ENCODE measurements at places on chromosomes 5 and 9.

DNA sequence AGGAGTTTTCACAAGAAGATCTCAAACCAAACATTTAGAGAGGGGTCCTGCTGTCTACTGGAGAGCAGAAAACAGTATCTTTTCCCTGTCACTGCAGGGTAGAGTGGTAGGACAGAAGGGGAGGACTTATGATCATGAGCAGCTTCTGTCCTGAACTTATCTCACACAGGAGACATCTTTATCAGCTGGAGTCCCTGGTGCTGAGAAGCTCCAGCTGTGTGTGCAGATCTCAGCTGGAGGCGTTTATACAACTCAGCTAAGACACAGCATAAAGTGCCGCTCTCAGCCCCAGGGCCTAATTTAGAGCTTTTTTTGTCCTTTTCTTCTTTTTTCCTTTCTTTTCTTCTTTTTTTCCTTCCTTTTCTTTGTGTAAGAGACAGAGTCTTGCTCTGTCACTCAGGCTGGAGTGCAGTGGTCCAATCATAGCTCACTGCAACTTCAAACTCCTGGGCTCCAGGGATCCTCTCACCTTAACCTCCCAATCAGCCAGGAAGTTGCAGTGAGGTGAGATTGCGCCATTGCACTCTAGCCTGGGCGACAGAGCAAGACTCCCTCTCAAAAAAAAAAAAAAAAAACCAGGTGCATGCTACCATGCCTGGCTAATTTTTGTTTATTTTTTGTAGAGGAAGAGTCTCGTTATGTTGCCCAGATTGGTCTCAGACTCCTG is 31.9 kb downstream of the CCDC125 start:
- DNase-seq: no peak

GRCh38 chr9:89872426-89872912 is 267.7 kb downstream of the GADD45G start:
- no peak for DNase-seq

DNA sequence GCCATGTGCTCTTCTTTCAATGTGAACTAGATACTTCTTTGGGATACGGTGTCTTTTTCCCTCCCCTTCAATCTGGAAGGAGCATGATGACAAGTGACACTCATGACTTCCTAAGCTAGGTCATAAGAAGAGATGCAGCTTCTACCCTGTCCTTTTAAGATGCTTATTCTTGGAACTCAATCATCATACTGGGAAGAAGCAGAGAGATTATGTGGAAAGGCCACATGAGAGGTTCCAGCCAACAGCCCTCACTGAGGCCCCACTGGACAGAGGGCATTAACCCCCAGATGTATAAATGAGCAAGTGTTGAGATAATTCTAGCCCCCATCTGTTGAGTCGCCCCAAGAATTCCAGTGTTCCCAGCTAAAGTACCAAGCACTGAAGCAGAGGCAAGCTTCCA is 29.3 kb upstream of the HTR4 start:
- no peak for DNase-seq

DNA sequence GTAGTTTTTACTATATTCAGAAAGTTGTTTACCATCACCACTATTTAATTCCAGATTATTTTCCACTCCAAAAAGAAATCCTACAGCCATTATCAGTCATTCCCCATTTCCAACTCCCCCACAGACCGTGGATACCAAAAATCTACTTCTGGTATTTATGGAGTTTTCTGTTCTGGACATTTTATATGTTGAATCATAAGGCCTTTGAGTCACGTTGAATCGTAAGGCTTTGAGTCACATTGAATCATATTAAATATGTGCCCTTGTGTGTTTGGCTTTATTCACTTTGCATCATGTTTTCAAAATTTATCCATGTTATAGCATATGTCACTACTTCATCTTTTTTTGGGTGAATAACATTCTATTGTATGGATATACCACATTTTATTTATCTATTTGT is 454.1 kb upstream of the NUDT12 start:
- no peak for DNase-seq

- DNase-seq: no peak
These were observed 39.5 kb downstream of the PTGES start for GRCh38 chr9:129713402-129713679.

All from activated CD4-positive, CD25-positive, alpha-beta regulatory T cell treated with anti-CD3 and anti-CD28 coated beads, Interleukin-2, amount 50 U/mL, for 16 hours (primary cell).